ENCODE measurements at places on chromosomes 11 and 22.
A peak's percentile ranks its signal among the peaks of the same experiment; 100 is the strongest.

DNA sequence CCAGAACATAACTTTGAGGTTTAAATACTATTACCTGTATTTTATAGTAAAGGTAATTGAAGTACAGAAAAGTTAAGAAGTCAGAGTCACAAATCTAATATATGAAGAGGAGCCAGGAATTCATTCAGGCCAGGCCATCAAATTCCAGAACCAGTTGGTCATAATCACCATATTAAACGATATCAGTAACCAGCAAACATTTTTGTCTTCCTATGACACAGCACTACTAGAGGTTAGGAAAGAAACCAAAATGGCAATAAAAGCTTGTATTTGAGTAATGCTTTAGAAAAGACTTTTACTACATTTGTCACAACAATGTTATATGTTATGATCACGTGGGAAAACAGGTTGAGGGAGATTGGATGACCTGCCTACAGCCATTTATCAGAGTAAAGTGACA, 62.2 kb downstream of the DKK3 start:
- 0 out of 2 replicates have a peak, but pooled peaks cover 3% of the 10 kb centered on the region for H3K36me3 ChIP-seq
- no peaks in the 10 kb centered on the region for H3K4me1 ChIP-seq
- no peak overlapping the region for H3K27ac ChIP-seq
- DNase-seq: no peak
- no peaks in the 10 kb centered on the region for H3K27me3 ChIP-seq

DNA sequence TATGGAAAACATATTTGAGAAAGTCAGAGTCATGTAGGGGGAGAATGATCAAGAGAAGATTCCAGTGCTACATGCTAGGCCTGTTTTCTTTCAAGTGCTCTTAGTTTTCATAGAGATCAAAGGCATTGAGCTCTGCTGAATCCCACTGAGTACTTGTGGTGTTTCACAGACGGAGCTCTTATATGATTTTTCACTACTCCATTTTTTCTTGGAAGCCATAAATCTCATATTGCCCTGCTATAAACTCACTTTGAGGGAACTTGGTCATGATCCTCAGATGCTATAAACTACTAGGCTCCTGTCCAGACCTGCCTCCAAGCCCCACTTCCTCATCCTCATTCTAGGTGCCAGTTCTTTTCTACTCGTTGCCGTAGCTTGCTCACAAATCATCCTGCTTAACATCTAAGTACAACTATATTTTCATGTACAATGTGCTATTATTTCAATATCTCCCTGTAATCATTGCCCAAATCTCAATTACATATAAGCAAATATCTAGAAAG, 180.8 kb upstream of the CCDC179 start:
- no peaks in the 10 kb centered on the region for H3K36me3 ChIP-seq
- DNase-seq: no peak
- H3K27me3 ChIP-seq: no peaks in the 10 kb centered on the region

DNA sequence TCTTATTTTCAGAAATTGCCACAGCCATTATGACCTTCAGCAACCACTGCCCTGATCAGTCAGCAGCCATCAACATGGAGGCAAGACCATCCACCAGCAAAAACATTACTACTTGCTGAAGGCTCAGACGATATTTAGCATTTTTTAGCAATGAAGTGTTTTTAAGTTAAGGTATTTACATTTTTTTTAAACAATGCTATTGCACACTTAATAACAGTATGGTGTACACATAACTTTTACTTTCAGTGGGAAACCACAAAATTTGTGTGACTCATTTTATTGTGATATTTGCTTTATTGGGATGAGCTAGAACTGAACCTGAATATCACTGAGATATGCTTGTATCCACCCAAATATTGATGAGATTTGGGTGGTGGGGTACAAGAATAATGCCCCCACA, 110.9 kb downstream of the TSPAN18 start:
- no peaks in the 10 kb centered on the region for H3K4me1 ChIP-seq
- H3K4me3 ChIP-seq: no peak overlapping the region
- no peaks in the 10 kb centered on the region for H3K27me3 ChIP-seq
- DNase-seq: no peak
- no peak overlapping the region for H3K27ac ChIP-seq
- no peaks in the 10 kb centered on the region for H3K36me3 ChIP-seq

GRCh38 chr22:33922349-33922681, 2.0 kb upstream of the LARGE1 start:
- peak overlapping the region; percentile 28 for H3K27ac ChIP-seq
- no peaks in the 10 kb centered on the region for H3K36me3 ChIP-seq
- peak; percentile 31 for DNase-seq
- H3K4me3 ChIP-seq: peak overlapping the region; percentile 90
- H3K4me1 ChIP-seq: peaks cover 21% of the 10 kb centered on the region
- 0 out of 2 replicates have a peak, but pooled peaks cover 6% of the 10 kb centered on the region for H3K27me3 ChIP-seq

DNA sequence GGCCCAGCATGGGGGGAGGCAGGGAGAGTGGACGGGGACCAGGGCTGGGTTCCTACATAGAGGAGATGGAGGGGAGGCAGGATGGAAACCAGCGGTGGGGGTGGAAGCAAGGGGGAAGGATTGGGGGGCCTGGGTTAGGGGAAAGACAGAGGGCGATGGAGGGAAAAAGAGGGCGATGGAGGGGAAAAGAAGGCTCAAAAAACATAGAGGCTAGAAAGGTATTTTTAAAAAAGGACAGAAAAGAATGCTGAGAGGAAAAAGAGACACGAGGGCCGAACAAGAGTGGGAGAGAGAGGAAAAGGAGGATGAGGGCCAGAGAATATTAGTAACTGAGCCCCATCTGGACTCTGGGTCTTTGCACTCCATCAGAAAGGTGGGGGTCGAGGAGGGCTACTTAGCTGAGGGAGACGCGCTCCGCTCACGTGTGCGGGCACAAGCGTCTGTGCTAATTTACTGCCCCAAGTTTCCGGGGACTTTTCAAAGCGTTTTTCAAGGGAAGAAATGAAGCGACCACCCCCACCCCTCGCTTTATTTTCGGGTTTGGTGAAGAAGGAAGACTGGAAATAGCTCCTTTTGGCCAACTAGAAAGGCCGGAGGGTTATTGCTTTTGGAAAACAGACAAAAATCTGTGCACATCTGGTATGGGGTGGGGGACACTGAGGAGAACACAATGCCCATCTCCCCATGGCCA, 14.5 kb downstream of the PAX6 start:
- no peaks in the 10 kb centered on the region for H3K27me3 ChIP-seq
- no peaks in the 10 kb centered on the region for H3K36me3 ChIP-seq
- no peak overlapping the region for H3K4me3 ChIP-seq
- no peaks in the 10 kb centered on the region for H3K4me1 ChIP-seq

Measured in MM.1S (cell line).